ENCODE measurements at places on chromosomes 5 and 9.

DNA sequence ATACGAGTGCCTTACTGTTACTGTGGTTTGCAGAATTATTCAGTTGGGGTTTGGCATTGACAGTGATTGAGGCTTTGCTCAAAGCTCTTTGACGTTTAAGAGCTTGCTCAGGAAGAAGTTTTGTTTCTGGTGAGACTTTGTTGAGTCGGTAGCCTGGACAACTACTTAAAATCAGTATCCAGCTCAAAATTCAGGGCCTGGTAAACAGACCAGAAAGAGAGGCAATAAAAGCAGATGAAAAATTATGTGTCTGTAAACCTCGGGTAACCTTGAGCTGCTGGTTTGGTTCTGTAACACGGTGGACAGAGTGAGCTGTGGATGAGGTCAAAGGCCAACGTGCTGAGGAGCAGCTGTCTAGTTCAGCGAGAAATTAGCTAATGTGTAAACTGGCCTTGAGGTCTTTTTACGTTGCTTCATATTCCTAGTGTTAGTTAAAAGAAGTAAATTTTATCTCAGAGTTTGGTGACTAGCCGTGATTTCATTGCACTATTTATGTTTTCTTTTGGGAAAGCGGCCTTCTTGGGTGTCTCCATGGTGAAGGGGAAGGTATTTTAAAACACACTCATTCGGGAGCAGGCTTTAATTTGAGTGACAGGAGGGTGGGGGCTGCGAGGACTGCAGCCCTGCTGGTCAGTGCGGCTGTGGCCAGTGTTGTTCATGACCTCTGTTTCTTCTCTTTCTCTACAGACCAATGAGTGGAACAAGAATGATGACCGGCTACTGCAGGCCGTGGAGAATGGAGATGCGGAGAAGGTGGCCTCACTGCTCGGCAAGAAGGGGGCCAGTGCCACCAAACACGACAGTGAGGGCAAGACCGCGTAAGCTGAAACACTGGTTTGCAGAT, 82.0 kb upstream of the TTC23L start:
- DNase-seq = no peak

GRCh38 chr5:7376871-7377270, 19.1 kb upstream of the ADCY2 start:
- DNase-seq = peak; percentile 25

DNA sequence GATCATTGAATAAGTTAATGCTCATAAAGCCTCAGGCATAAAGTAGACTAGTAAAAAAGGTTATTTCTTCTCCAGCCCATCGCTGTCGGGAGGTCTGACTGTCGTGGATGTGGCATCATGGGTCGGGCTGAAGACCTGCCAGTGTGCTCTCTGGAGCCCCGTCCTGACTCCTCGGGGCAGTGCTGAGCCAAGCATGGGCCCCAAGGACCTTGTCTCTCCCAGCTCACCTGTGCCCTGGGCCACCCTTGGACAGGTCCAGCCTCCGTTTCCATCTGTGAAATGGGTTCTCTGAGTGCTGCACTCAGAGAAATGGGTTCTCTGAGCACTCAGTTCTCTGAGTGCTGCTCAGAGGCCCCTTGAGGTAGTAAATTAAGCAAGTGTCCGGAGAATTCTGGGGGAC, 269.0 kb downstream of the GADD45G start:
- no peak for DNase-seq

DNA sequence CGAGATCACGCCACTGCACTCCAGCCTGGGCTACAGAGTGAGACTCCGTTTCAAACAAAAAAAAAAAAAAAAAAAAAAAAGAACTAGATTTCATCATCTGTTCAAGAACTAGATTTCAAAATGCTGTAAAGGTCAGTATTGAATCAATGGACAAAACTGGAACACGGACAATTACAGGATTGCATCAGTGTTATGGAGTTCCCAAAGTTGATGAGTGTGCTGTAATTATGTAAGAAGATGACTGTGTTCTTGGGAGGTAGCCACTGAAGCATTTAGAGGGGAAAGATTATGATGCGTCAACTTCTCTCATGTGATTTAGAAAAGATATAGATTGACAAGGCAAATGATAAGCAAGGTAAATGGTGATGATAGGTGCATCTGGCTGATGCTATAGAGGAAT, 6.5 kb downstream of the FAM240B start:
- DNase-seq = peak; percentile 69

GRCh38 chr5:107776506-107776905, 105.8 kb upstream of the EFNA5 start:
- DNase-seq = no peak

- DNase-seq = no peak
Observed at GRCh38 chr9:106286249-106286648, 576.7 kb upstream of the ZNF462 start.

DNA sequence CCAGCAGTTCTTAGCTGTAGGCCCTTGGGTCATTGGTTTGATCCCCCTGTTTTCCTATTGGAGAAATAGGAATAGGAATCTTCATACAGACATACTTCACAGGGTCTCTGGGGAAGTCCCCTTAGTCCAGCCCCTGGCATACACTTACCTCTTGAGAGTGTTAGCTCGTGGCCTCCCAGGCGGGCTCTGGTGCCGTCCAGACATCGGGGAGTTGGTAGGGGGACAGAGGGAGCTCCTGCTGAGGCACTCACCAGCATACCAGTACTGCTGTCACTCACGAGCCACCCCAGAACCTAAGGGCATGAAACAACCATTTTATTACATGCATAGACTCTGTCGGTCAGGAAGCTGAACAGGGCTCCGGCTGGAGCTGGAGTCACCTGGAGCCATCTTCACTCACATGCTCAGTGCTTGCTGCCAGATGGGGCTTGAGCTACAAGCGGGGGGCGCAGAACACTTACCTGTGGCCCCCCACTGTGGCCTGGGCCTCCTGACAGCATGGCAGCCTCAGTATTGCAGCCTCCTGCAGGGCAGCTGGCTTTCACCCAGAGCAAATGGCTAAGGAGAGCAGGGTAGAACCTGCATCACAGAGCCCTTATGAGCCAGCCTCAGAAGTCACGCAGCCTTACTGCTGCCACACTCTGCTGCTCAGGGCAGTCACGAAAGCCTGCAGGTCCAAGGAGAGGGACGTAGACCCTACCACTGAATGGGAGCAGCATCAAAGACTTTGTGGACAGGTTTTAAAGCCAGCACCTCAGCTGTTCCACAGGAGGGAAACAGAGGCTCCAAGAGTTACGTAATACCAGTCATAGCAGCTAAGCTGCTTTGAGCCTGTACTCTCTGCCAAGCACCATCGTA, 58.3 kb upstream of the ANGPTL2 start:
- no peak for DNase-seq

DNA sequence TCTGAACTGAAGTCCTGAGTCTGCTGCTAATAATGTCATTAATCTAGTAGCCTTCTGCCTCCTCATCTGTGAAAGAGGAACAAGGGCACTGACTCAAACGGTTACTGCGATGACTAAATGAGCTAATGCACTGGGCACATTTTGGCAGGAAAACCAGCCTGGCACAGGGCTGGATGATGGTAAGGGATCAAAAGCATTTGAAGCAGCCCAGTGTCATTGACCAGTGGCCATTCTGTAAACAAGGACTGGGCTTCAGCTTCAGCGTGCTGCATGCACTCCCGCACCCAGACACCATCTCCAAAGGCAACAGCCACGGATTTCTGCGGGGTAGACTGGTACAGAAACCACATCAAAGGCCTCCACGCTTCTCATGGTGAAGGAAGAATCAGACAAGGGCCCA, 8.0 kb downstream of the GCNT4 start:
- DNase-seq = no peak

GRCh38 chr9:124042201-124042721, 30.7 kb downstream of the LHX2 start:
- no peak for DNase-seq

- DNase-seq = no peak
Observed at GRCh38 chr5:73218552-73219171, 45.7 kb downstream of the TMEM174 start.

GRCh38 chr5:146388386-146388785, 49.7 kb downstream of the POU4F3 start:
- DNase-seq = no peak

Data from tibial nerve (tissue), 4 donors.